ENCODE measurements at places on chromosomes 12 and 14. TPM values are rescaled to one million over a fixed set of nuclear protein-coding genes. Genes with fewer than 3 reads are reported as not detected.

The HNRNPC gene
- total RNA-seq = 345 TPM

The TAPBPL gene
- total RNA-seq = 21.1 TPM

The KCTD10 gene
- 86.2 TPM for total RNA-seq

The SLC6A13 gene
- not detected for total RNA-seq

The SMIM41 gene
- 1.5 TPM for total RNA-seq

The HVCN1 gene
- 7.6 TPM for total RNA-seq

The RNASE4 gene
- total RNA-seq = 132 TPM

The LMO3 gene
- 73.7 TPM for total RNA-seq

The GATC gene
- 15.5 TPM for total RNA-seq

The SMOC1 gene
- 9.8 TPM for total RNA-seq

The BMP4 gene
- total RNA-seq = 31.4 TPM

The STAC3 gene
- total RNA-seq = 0.74 TPM

The SLC5A8 gene
- total RNA-seq = not detected

The SYNDIG1L gene
- not detected for total RNA-seq

Measured in vagina (tissue), 2 donors.